GM13977 (cell line): ENCODE measurements at places on chromosomes 5 and 9.

GRCh38 chr5:170333161-170333910 is 35.8 kb upstream of the LCP2 start:
- DNase-seq, result no peak

GRCh38 chr9:35861161-35861897 is 8.9 kb downstream of the OR13J1 start:
- no peak for DNase-seq

DNA sequence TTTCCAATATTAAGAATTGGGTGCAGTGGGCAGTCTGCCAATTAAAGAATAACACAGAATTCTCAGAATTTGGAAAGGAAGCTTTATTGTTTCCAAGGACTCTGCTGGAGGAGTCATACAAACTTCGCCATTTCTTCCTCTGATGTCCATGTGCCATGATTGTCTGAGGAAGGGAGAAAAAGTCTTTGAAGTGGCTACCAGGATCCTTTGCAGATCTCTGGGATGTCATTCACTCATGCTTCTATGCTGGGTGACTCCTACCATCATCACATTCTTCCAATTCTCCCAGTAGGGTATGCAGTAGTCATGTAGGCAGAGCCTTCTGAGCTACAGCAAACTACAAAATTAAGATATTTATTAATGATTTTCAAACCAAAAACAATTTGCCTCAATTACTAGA is 3.2 kb upstream of the SMAD5 start:
- no peak for DNase-seq

- no peak for DNase-seq
Measured at GRCh38 chr5:145792840-145793239, 42.3 kb downstream of the PRELID2 start.

- no peak for DNase-seq
Measured at GRCh38 chr5:57509501-57510260, 27.1 kb upstream of the ACTBL2 start.

DNA sequence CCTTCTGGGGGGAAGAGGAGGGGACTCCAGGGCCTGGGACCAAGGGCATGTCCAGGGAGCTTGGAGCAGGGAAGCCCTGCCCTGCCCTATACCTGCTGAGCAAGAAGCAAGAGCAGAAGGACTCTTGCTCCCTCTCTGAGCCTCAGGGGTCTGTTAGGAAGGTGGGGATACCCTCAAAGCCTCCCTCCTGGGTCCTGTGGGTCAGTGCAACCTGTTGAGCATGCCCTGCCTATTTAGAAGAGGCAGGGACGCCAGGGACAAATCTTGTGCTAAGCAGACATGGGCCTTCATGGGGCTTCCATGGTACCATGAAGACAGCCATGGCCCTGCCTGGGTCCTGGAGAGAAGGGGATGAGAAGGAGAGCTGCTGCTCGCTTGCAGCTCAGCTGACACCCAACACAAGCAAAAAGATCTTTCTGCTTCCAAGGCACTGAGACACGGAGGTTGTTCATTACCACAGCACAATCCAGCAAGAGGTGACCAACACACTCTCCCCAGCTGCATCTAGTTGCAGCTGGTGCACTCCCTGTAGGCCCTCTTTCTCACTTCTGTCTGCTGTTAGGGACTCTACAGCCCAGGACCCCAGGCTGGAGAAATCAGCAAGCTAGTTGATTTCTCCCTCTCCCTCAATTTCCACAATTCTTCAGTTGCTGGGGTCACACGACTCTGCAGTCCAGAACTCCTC is 39.3 kb downstream of the C9orf50 start:
- no peak for DNase-seq

DNA sequence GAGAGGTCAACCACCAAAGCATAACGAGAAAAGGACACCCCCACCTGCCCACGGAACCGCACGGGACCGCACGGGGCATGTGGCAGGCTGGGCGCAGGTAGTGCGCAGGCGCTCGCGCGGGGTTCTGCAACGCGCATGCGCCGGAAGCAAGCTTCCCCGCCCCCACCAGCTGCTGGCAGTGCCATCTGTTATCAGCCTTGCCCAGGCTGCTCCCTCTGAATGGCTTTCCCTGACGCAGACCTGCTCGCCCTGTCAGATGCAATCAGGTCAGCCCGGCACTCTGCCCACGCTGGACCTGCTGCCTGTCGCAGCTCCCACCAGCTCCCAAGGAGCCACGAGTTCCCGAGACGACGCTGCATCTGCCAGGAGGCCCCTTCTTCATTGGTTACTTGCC is 22.8 kb downstream of the PTCH1 start:
- DNase-seq, result no peak

GRCh38 chr9:32069169-32069813 is 315.2 kb upstream of the ACO1 start:
- DNase-seq, result no peak

- no peak for DNase-seq
Measured at GRCh38 chr9:83432877-83433550, 105.2 kb downstream of the FRMD3 start.
